Stimulated activated CD4-positive, alpha-beta T cell treated with anti-CD3 and anti-CD28 coated beads, Interleukin-2, amount 100 ng/mL, for 4 hours (primary cell): ENCODE measurements at places on chromosomes 11 and 22.

DNA sequence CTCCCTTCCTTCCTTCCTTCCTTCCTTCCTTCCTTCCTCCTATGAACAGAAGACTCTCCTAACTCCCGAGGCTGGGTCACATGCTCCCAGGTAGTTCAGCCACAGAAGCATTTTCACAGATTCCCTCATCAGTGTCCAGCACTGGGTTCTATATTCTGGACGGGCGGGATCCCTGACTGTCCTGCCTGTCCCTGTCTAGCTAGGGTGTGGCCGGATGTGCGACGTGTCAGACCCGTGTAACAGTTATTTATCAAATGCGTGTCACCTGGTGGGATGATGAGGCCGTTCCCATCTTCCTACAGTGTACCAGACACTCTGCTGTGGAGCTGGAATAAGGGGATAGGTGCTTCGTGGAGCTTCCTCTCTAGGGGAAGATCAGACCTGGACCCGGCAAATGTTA, 901.0 kb downstream of the BRD1 start:
- no peak for DNase-seq

DNA sequence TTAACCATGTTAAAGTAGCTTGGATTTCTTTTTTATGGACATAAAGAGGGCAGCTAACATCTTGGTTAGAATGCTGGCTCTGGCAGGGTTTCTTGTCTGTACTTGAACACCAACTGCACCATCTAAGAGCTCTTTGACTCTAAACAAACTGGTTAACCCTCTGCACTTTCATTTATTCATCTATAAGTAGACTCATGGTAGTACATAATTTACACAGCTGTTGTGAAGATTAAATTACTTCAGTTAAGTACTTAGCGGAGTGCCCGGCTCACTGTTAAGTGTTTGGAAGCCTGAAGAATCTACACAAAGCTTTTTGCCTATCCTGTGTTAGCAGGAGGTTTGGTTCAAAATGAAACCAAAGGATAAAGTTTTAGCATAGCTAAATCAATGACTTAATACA, 846.2 kb upstream of the API5 start:
- no peak for DNase-seq

DNA sequence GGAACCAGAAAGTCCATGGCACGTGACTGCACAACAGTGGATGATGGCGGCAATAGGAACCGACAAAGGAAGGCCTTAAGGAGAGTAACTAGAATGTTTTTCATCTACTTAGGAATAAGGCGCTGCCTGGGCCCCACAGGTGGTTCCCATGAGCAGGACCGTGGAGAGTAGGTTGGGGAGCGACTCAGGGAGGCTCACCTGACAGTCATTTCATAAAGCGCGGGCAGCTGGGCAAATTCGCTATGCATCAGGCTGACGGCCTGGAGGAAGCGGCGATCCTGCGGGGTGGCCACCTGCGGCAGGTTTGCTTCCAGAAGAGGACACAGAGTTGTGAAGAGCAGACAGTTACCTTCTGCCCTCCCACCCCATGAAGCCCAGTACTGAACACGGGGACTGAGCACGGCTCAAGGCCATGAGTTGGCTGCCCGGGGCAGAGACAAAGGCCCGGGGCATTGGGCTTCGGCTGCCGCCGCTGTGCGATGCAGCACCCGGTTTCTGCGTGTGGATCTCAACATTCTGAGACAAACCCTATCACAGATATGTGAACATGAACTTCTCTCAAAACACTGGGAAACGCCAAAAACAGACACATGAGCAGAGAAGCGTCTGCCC, 25.8 kb downstream of the HPS4 start:
- no peak for DNase-seq

GRCh38 chr11:14954581-14954980, 17.6 kb downstream of the CALCA start:
- no peak for DNase-seq

GRCh38 chr11:57217053-57217452, 20.0 kb downstream of the APLNR start:
- no peak for DNase-seq

DNA sequence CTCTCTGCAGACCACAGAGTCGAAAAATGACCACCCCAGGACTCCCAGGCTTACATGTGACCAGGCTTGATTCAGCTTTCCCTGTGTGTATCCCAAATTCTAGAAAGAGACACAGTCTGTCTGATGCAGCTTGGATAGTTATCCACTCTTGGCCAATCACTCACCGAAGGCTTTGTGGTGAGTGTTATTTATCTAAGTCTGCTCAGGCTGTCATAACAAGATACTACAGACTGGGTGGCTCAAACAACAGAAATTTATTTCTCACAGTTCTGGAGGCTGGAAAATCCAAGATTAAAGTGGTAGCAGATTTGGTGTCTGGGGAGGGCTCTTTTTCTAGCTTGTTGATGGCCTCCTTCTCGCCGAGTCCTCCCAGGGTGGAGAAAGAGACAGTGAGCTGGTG, 63.2 kb downstream of the ZBTB16 start:
- no peak for DNase-seq

- DNase-seq, result no peak
Observed at GRCh38 chr22:21807544-21808529, 59.6 kb downstream of the MAPK1 start.

GRCh38 chr22:22397875-22398524, 110.5 kb downstream of the ZNF280B start:
- no peak for DNase-seq

DNA sequence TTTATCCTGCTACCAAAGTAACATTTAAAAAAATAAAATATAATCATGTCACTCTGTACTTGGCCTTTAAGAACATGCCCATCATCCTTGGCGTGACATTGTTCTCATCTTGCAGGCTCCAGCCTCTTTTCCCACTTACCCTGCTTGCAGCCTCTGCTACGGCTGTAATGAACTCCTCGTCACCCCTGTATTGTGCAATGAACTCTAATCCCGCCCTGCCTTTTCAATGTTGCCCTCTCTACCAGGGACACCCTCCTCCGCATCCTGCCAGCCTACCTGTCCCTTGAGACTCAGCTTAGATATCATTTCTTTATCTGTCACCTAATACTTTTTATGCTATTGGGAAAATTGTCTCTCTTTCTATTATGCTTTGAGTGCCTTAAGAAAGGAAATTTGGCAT, 12.6 kb upstream of the MMP20 start:
- DNase-seq, result no peak

DNA sequence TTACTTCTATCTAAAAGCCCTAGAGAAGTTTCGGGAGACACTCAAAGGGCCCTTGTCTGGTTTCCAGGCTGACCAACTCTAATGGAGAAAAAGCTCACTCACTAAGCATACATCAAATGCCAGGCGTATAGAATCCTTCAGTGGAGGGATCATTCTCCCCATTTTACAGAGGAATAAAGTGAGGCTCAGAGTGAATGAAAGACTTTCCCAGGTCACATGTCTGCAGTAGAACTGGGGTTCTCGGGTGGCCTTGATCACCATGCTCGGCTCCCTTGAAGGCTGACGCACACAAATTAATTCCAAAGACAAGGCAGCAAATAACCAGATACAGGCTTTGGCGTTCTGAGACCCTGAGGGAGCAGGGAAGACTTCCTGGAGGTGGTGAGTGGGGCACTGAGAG, 60.0 kb downstream of the THAP12 start:
- no peak for DNase-seq

DNA sequence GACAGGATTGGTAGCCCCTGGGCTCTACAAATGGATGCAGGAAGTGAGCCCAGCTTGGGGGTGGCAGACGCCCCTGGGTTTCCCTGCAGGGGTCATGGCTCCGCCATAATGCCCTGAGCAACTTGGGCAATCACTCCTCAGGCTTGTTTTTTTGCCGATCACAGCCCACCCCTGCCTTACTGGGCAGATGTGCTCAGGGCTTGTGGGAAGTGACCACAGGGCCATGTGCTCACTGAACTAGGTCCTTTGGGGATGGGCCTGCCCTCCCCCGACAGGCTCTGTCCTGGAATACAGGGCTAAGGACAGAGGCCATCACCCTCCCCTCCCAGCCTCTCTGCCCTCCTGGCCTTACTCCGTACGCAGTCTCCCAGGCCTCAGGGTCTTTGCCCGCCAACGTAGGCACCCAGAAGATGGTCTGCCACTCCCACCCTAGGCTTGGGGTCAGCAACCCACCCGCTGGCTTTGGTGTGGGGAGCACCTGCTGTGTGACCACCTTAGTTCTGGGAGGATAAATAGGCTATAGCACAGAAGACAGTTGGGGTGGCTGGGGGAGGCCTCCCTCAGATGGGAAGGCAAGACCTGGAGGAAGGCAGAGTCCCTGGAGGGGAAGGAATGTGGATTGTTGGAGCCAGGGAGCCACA, 3.8 kb downstream of the RPLP2 start:
- no peak for DNase-seq

DNA sequence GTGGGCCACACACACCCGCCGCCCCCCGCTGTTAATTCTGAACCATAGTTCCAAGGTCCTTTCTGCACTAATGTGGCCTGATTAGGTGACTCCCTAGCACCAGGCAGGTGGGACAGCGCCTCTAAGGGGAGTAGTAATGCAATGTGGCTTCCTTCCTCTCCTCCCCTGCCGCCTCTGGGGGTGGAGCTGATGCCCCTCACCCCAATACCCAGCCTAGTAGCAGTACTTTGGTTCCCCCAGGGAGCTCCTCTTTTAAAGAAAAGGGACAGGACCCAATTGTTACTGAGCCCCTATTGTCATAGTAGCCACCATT, 14.4 kb downstream of the RTN4RL2 start:
- DNase-seq, result no peak

DNA sequence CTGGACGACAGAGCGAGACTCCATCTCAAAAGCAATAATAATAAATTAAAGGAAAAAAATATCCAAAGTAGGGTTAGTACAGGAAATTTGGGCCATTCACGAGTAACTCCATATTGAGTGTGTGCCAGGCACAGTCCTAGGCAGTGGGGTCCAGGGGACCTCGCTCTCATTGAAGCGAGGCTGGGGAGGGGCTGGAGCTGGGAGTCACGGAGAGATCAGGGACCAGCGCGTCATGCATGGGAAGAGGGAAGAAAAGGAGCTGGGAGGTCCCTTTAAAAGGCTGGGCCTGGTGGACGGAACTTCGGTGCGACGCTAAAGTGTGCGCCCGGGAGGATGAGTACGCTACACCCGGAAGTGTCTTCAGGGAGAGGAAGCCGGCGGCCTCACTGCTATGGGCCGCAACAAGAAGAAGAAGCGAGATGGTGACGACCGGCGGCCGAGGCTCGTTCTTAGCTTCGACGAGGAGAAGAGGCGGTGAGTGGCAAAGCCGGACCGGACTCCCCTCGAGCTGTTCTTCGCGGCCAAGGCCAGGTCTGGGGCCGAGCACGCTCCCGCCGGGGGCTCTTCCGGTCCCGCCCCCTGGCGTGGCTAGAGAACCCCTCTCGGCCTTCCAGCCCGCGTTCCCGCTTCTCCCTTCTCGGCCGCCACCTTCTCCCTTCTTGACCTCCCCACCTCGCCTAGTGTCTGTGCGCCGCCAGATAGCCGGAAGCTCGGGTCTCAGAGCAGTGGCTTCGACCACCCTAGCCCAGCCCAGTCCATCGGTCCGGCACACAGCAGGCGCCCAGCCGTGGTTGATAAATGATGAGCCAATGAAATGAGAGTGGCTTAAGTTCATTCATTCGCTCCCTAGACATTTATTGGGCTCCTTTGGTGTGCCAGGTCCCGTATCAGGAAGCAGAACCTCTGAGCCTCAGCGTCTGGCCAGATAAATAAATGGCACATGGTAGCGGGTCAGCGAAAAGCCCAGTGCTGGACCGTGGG, at the start of gene NOL12:
NOL12 (plus strand) TSS at position 342 of the 981 bp plus-strand sequence; CDS start at position 392, 50 bp downstream.
- DNase-seq, result peak; percentile 63

GRCh38 chr11:100328626-100329340, 358.3 kb upstream of the ARHGAP42 start:
- no peak for DNase-seq

DNA sequence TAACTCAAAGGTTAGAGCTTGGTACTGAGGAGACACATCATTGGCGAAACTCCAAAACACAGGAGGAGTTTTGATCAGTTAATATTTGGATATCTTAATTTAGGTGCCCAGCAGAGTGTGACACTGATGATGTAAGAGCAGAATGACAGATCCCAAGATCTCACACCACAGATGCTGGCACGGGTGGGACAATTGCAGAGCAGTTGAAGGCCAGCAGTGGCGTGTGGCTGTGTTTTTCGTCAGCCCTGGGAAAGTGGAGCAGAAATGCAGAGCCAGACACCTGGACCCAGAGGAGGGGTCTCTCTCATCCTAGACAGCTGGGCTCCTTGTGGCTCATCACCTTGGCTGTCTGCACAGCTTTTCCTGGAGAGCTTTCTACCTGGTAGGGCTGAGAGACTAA, 59.7 kb upstream of the CTTN start:
- DNase-seq, result no peak

GRCh38 chr11:2713661-2714462, 14.1 kb upstream of the KCNQ1OT1 start:
- no peak for DNase-seq

- no peak for DNase-seq
Observed at GRCh38 chr11:110301032-110301431, 4.6 kb upstream of the RDX start.

- no peak for DNase-seq
Observed at GRCh38 chr11:118209033-118209432, 15.8 kb downstream of the JAML start.

- DNase-seq, result no peak
Observed at GRCh38 chr11:61737636-61738386, 14.6 kb upstream of the MYRF start.

DNA sequence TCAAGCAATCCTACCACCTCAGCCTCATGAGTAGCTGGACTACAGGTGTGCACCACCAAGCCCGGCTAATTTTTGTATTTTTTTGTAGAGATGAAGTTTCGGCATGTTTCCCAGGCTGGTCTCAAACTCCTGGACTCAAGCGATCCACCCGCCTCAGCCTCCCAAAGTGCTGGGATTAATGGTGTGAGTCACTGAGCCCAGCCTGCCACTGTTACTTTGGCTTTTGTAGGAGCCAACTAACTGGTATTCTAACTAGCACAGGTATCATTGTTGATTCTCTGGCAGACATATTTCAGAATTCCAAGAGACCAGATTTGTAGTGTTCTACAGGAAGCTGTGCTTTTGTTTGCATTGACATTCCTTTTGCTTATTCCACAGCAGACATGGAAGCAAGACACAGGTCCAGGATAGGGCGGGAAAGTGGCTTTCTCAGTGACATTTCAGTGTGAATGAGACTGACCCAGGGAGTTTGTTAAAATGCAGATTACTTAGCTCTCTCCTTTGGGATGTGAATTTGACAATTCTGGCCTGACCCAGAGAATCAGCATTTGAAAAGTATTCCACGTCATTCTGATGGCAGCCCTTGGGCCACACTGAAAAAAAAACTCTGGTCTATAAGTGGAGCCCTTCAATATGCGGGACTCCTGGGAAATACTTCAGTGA, 52.2 kb upstream of the PAX6 start:
- DNase-seq, result no peak

DNA sequence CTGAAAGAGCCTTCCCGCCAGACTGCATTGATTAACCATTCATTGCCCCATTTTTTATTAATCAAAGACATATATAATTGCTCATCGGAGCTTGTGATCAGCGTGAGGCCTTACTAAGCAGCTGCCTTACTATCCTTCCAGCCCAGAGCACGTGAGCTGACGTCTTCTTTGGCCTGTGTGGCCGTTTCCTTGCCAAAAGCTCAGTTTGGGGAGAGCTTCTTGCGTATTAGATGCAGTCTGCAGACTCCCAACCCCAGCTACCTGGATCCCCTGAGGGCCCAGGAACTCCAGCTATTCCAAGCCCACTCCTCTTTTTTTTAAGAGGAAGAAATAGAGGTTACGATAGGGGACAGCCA, 784 bp upstream of the SLC43A3 start:
- no peak for DNase-seq
